ENCODE measurements at places on chromosomes 11 and 22.

GRCh38 chr22:36663561-36663960 is 40.0 kb downstream of the CACNG2 start:
- DNase-seq, result no peak

DNA sequence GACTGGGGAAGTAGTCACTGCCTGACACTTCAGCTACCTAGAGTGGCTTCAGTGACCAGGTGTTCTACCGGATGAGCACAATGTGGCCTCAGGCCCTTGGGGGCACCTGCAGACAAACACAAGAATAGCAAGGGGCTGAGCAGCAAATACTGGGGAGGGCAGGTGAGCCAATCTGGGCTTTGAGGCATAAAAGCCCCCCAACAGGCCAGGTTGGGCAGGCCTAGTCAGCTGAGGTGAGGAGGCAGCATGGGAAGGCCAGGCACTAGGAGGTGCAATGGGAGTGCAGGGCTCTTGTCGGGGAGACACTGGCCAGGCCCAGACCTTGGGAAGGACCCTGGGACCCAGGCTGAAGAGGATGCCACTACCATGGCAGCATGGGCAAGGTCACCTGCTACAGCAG is 9.0 kb downstream of the UFD1 start:
- no peak for DNase-seq

GRCh38 chr11:77779935-77780334 is 40.6 kb downstream of the RSF1 start:
- no peak for DNase-seq

DNA sequence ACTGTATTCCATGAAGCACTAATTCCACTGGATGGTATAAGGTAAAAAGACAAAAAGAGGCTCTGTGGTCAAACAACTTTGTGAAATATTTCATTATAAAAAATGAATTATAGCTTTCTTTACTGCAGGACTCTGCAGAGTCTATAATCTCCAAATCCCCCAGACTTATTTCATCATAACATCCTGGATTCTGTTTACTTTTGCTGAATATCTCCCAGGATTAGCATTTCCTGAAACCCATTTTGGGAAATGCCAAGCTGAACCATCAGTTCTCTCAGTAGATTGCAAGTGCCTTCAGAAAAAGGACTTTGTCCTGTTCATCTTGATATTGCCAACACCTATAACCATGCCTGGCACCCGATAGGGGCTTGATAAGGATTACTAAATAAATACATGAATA is 7.9 kb downstream of the PAMR1 start:
- DNase-seq, result no peak

GRCh38 chr22:41758231-41758630 is 42.2 kb upstream of the CCDC134 start:
- DNase-seq, result no peak

- DNase-seq, result no peak
Measured at GRCh38 chr11:86811637-86812321, 11.4 kb downstream of the PRSS23 start.

GRCh38 chr11:37450613-37451012 is 852.6 kb upstream of the RAG2 start:
- no peak for DNase-seq

GRCh38 chr11:60018058-60018457 is 1.1 kb downstream of the OOSP4B start:
- DNase-seq, result no peak

- no peak for DNase-seq
Measured at GRCh38 chr11:129728581-129728980, 87.1 kb upstream of the TMEM45B start.

DNA sequence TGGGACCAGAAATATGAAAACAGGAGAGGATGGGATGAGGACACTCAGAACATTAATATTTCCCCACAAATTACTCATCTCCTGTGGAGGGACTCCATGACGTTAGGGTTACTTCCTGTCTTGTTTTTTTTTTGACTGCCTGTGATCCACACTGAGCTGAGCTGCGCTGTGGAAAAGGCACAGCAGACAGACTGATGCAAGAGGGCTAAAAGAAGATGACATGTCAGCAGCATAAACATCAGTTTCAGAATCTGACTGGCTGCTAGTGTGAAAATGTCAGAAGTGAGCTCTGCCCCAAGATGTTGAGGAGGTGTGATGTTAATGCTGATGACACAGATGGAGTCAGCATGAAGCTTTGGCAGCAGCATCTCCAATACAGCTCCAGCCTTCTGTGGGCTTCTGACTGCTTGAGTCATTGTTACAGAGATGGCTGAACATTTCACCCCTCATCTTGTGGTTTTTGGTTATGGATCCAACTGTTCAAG is 286.8 kb downstream of the BLID start:
- DNase-seq, result no peak

DNA sequence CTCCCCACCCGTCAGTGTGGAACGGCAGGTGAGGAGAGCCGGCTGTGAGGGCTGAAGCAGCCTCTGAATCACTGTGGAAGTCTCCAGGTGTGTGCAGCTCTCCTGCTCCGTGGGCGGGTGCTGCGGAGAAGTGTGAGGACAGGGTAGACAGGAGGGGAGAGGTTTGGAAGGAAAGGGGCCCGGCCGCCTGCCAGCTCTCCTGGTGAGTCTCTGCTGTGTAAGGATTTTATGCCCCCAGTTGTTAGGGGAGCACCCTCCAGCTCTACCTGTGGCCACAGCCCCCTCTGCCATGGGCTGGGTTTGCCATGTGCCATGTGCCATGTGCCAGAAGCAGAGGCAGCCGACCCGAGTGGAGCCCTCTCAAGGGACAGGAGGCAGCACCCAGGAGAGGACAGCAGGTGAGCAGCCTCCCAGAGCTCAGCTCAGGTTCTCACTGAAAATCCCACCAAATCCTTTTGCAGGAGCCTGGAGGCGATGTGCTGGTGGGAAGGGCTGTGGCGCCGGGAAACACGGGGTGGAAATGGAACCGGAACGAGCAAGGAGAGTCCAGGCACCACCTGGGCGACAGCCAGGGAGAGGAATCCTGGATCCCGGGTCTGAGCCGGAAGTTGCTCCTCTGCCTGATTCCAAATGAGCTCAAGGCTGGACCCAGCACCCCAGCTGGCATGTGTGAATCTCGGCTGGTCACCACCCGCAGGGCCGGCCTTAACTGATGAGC is 804.4 kb downstream of the BRD1 start:
- no peak for DNase-seq

GRCh38 chr11:130964058-130964792 is 47.9 kb upstream of the SNX19 start:
- no peak for DNase-seq
